ENCODE measurements at places on chromosomes 6 and 20. TPM values are rescaled to one million over a fixed set of nuclear protein-coding genes. Genes with fewer than 3 reads are reported as not detected.

Gene LY6G6F
- not detected for total RNA-seq

Gene PROCR
- total RNA-seq = 9.3 TPM

Gene ME1
- 24.7 TPM for total RNA-seq

Gene SOX4
- total RNA-seq = 6.2 TPM

Gene TMC2
- not detected for total RNA-seq

Gene GSTA2
- not detected for total RNA-seq

Gene ADGB
- not detected for total RNA-seq

Gene KHDC1L
- total RNA-seq = not detected

Gene PPP1R16B
- total RNA-seq = 6.8 TPM

Gene CASS4
- total RNA-seq = 0.40 TPM

Gene OR2B6
- total RNA-seq = not detected

Gene PAK5
- not detected for total RNA-seq

Gene SEL1L2
- 0.43 TPM for total RNA-seq

Gene SIM1
- not detected for total RNA-seq

Gene PRSS35
- not detected for total RNA-seq

Gene PBOV1
- not detected for total RNA-seq

Gene HLA-DPA1
- 34.1 TPM for total RNA-seq

Gene EFCAB8
- not detected for total RNA-seq

Gene MCCD1
- total RNA-seq = not detected

Gene TP53TG5
- total RNA-seq = 1.2 TPM

Gene LTA
- not detected for total RNA-seq

Gene DACT2
- total RNA-seq = 1.6 TPM

Gene VWA7
- 9.5 TPM for total RNA-seq

All from Right ventricle myocardium superior (tissue), 1 donor.